ENCODE measurements at places on chromosomes 2 and 18.
A peak's percentile ranks its signal among the peaks of the same experiment; 100 is the strongest.

GRCh38 chr2:96108151-96108540 is 8.2 kb downstream of the ADRA2B start:
- peak; percentile 20 for DNase-seq

DNA sequence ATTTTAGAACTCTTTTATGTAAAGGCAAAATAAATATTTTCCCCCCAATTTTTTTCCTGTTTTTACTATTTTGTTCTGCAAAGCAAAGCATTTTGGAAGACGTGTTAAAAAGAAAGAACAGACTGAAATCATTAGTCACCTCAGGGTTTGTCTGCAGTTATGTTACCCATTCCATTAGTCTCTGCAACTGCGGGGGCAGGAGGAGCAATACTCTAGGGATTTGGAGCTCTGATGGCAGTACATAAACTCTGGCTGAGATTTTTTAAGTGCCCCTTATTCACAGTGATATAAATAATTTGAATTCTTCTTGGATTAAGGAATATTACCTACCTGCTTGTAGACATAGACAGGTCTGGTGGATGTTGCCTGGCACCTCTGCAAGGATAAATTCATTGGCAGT is 88.0 kb upstream of the CELF4 start:
- no peak for DNase-seq

- no peak for DNase-seq
Observed at GRCh38 chr2:102122115-102122514, 20.4 kb upstream of the IL1R1 start.

DNA sequence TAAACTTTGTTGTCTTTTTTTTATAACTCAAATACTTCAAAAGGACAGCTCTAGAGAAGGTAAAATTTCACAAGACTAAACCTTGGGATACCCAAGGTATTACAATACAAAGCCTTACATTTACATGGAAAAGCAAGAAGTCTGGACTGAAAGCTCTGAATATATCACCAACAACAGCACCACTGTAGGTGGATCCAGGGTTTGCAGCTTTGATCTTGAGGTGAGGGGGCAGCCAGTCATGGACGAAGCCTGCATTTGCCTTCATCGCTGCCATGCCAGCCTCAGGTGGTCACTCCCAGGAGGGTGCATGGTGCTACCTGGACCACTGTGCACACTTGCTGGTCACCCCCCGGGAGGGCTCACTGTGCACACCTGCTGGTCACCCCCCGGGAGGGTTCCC is 36.6 kb downstream of the RBFA start:
- DNase-seq = no peak

- no peak for DNase-seq
Observed at GRCh38 chr2:125713533-125713932, 942.4 kb upstream of the GYPC start.

GRCh38 chr18:26450989-26451682 is 97.2 kb downstream of the KCTD1 start:
- no peak for DNase-seq

DNA sequence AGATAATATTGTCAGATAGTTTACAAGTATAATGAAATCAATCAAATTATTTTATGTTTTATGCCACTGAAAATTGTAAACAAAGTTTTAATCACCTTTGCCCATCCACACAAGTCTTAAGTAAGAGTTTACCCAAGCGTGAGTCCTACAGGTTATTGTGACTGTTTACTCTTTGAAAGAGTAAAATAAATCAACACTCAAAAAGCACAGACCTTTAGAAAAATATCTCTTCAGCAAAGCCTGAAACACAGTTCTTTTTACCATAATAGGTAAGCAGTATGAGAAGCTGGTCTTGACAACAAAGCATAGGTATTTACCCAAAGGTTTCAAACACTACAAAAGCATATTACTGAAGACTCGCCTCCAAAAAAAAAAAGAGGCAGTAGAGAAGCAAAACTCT is 3.7 kb downstream of the ROCK2 start:
- no peak for DNase-seq

DNA sequence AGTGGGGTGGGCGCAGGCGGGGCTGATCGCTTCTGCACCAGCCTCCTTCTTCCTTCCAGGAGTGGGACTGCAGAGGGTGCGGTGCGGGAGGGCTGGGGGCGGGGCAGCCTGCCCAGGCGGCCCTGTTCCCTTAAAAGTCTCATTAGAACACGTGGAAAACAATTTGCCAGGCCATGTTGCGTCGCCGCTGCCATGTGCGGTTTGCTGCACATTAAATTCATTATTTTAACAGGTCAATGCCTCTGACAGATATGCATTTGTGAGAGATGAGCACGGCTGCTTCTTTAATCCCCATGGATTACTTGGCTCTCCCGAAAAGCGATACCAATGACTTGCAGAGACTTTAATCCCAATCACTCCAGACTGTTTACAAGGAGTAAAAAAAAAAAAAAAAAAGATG is 139.0 kb downstream of the CELF4 start:
- no peak for DNase-seq

- no peak for DNase-seq
Observed at GRCh38 chr2:28049416-28049815, 158.9 kb downstream of the BABAM2 start.

GRCh38 chr2:237159006-237159911 is 73.6 kb downstream of the COPS8 start:
- no peak for DNase-seq
